ENCODE measurements at places on chromosomes 6 and 20.

GRCh38 chr20:54345821-54346220 is 129.6 kb upstream of the DOK5 start:
- DNase-seq = no peak

- no peak for DNase-seq
Measured at GRCh38 chr6:85402071-85402470, 47.8 kb upstream of the NT5E start.

- DNase-seq = no peak
Measured at GRCh38 chr20:62849431-62849830, 12.2 kb downstream of the TCFL5 start.

- DNase-seq = no peak
Measured at GRCh38 chr6:40803897-40804702, 216.9 kb upstream of the LRFN2 start.

GRCh38 chr6:32814145-32814544 is 2.7 kb downstream of the HLA-DOB start:
- no peak for DNase-seq

GRCh38 chr6:53926505-53926904 is 131.7 kb downstream of the LRRC1 start:
- no peak for DNase-seq

DNA sequence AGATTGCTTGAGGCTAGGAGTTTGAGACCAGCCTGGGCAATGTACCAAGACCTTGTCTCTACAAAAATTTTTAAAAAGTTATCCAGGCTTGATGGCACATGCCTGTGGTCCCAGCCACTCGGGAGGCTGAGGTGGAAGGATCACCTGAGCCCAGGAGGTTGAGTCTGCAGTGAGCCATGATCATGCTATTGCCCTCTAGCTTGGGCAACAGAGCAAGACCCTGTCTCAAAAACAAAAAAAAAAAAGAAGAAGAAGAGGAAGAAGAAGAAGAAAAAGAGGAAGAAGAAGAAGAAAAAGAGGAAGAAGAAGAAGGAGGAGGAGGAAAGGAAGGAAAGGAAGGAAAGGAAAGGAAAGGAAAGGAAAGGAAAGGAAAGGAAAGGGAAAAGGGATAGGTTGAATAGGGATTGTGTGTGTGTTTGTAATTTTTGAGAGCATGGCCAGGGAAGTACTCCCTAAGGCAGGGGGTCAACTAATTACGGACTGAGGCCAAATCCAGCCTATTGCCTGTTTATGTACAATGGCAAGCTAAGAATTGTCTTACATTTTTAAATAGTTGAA is 43.0 kb upstream of the ZNF217 start:
- no peak for DNase-seq

DNA sequence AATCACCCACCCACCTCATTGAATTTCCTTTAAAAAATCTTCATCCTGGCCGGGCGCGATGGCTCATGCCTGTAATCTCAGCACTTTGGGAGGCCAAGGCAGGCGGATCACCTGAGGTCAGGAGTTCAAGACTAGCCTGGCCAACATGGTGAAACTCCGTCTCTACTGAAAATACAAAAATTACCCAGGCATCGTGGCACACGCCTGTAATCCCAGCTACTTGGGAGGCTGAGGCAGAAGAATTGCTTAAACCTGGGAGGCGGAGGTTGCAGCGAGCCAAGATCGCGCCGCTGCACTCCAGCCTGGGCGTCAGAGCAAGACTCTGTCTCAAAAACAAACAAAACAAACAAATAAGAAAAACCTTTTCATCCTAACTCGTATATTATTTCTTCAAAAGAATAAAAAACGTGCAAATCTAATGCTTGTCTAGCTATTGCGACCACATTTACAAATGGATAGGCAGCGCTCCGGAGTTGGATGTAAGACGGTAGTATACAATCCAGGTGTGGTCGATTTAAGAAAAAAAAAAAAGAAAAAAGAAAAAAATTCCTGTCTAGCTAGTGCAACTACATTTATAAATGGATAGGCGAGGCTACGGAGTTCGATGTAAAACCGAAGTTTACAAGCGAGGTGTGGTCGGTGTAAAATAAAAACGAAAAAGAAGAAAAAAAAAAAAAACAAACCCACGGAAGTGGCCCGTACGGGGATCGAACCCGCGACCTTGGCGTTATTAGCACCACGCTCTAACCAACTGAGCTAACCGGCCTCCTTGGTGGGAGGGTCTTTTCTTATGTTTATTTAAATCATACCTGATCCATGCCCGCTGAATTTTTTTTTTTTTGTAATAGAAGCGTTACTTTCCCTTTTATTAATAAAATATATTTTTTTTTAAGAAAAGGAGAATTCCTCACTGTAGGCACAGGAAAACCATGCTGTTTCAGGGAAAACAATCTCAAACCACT is 70.7 kb upstream of the PRSS16 start:
- no peak for DNase-seq
